ENCODE measurements at places on chromosomes 3 and 15.

DNA sequence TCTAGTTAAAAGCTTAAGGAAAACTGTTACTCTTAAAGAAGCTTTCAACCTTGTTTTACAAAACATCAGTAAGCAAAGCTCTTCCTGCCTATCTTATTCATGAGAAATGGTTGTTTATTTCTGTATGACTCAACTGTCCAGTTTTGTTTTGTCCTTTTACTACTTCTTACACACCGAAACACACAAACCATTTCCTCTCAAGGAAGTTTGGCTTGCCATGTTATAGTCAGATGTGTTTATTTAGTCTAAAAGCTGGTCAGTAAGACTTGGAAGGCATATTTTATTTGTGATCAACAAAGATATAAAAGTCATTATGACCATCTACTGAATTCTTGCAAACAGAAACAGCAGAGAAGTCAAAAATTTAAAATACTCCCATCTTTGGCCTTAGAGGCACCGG lies 53.2 kb upstream of the RBSN start:
- no peak for DNase-seq

DNA sequence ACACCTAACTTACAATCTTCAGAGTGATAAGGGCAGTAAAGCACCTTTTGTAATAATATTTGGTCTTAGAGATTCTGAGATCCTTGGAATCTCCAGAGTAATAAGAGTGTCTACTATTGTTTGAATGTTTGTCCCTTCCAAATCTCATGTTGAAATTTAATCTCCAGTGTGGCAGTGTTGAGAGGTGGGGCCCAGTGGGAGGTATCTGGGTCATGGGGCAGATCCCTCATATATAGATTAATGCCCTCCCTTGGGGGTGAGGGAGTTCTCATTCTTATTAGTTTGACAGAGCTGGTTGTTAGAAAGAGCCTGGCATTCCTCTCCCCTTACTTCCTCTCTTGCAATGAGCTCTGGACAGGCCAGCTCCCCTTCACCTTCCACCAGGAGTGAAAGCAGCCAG lies 16.0 kb downstream of the DZIP1L start:
- DNase-seq, result no peak

GRCh38 chr15:69861331-69862171 lies 236.2 kb downstream of the TLE3 start:
- DNase-seq, result peak; percentile 33

DNA sequence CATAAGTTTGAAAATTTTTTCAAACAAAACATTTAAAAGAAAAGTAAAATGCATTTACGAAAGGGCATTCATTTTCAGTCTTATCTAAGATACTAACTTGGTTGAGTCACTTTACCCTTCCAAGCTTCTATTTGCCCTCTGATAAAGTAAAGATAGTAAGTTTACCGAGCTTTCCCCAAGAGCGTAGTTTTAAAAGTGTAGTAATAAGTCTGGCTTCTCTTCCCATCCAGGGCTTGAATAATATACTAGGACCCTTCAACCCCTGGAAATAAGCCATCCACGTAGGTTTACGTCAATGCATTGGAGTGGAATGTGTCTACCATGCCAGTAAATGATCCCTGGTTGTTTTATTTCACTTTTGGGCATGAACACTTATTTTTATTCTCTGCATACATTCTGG lies 608.3 kb downstream of the NTRK3 start:
- no peak for DNase-seq

DNA sequence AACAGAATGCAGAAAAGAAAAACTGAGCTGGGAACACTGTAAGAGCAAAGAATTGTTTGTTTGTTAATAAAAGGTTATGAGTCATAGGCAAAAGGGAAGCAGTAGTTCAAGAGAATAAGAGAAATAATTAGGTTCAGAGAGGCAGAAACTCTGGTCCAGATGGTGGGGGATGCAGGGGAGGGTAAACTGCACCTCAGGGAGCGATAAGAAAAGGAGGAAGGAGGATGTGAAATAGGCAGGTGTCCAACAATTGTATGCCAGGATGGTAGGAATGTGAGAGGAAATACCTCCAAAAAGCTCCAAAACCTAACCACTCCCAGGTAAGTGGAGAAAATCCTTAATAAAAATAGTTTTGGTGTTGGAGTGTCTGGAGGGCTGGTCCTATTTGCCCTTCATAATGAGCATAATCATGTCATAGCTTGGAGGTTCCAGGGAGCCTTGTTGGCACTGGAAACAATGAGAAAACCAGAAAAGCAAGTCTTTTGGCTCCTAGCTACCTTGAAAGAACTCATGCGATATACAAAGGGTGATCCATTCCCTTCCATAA lies 405.4 kb upstream of the TBL1XR1 start:
- DNase-seq, result no peak

- DNase-seq, result peak; percentile 98
Measured at GRCh38 chr3:23685541-23686258, 120.1 kb upstream of the UBE2E1 start.

DNA sequence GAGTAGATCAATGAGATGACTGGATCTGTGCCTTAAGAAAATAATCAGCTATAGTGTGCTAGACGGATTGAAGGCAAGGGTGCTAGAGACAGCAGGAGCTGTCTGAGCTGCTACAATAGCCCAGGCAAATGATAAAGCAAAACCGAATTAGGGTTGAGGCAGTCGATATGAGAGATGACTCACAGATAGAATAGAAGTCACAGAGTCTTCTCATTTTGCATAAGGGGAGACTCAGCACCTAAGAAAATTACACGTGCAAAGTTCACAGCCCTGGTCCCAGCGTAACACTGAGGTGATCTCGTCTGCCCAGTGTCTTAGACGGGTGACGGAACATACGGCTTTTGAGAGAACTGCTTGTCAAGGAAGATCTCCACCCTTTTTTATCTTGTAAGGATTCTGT lies 11.6 kb downstream of the LPP start:
- no peak for DNase-seq

GRCh38 chr3:30516238-30516637 lies 90.2 kb upstream of the TGFBR2 start:
- DNase-seq, result no peak

DNA sequence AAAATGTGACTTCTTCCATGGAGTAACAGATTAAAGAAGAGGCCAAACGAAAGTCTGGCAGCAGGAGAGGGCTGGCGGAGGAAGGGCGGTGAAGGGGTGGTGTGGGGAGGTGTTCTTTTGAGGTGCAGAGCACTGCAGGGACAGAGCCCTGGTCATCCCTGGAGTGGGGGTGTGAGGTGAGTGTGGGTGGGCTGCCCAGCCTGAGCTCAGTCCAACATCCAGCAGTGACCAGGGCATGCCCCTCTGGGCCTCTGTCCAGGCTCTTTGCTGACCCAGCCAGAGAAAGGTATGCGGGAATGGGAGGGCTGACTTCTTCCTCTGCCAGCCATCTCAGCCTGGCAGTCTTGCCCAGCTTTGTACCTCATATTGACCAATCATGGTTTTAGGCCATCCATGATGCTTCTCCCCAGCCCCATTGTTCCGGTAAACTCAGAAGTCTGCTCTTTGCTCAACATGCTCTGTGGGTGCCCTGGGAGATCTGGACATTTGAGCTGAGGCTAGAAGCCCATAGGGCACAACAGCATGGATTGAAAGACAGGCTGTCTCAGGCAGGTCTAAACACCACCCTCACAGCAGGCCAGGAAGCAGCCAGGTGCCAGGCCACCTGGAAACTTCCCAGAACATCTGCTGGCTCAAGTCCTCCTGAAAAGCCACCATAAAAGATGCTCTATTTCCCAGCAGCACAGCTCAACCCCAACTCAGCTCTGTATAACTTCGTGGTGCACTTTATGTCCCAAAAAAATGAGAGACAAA lies 25.9 kb upstream of the CXCR6 start:
- DNase-seq, result no peak

DNA sequence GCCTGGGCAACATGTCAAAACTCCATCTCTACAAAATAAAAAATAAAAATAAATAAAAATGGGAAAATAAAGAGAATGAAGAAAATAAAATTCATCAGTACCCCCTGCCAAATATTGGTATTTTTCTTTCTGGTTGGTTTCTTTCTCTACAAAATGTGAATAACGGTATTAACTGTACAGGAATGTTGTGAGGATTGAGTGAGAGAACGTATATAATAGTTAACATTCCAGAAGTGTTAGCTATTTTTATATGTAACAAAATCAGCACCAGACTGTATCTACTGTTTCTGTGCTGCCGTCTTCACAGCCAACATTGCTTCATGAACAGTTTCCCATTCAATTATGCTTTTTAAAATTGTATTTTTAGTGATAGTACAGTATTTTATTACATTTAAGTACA lies 25.5 kb upstream of the RNU6-1 start:
- no peak for DNase-seq

GRCh38 chr3:95813244-95813643 lies 1001.1 kb upstream of the EPHA6 start:
- DNase-seq, result no peak

DNA sequence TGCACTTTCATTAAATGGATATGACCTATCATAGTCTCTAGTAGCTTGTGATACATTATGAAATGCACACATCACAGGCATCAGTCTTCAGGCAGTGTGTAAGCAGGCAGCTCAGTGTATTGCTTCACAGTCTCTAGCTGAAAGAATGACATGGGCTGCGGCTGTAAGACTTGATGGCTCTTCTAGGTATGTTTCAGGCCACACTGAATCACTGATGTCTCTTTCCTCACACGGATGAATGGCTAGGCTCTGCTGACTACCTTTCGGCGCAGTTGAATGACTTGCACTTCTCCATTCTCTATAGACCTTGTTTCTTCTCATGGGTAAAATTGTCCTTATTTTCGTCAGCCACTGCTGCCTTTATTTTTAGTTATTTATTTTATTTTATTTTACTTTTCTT lies 15.4 kb downstream of the APH1B start:
- no peak for DNase-seq

- peak; percentile 20 for DNase-seq
Measured at GRCh38 chr15:74573987-74574386, 33.0 kb downstream of the ARID3B start.

DNA sequence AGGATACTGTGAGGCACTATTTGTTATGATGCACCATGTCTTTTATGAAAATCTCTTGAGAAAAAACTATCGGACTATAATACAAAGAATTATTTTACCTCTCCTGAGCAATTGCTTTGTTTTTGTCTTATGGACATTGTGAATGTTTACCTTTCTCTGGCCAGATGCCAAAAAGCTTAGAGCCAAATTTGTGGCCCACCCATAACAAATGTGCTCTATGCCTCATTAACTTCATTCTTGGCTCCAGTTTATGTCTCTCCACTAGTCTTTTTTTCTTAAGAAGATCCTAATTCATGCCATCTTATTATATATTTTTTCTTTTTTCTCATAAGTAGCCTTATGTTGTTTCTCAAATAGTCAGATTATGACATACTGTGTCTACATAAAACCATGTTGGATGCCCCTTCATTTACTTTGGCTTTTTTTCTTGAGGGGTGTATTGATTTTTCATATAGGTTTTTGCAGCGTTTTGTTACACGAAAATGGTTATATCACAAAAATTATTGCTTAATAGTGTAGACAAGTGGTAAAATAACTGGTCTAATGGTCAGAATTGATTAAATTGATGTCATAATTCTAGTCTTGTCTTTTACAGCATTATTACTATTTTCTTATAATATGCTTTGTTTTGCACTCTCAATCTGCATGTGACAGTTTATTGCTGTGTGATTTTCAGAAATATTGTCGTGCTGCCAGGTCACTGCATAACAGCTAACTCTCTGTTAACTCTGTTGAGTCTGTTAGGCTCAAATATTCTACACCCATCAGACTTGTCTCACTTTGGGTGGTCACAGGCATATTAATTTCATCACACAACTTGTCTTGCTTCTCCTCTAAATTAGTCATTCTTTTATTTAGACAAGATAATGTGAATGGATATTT lies 18.2 kb downstream of the SENP8 start:
- peak; percentile 6 for DNase-seq

- no peak for DNase-seq
Measured at GRCh38 chr3:117836296-117836695, 1126.7 kb downstream of the TUSC7 start.

DNA sequence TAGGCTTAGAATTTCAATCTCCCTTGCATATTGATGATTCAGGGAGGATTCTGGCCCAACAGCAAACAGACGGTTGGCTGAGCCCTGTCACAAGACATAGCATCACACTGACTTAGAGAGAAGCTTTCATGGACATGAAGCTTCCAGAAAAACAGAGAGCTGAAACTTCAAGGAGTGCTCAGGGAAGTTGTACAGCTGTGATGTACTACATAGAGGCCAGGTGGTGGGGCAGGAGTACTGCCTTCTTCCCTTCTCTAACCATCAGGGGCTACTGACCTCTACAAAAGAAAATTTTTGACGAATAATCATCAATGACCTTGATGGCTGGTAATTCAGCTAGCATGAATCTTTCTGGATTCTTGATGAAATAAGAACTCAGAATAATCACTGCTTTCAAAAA lies 378.5 kb downstream of the ERC2 start:
- DNase-seq, result no peak

DNA sequence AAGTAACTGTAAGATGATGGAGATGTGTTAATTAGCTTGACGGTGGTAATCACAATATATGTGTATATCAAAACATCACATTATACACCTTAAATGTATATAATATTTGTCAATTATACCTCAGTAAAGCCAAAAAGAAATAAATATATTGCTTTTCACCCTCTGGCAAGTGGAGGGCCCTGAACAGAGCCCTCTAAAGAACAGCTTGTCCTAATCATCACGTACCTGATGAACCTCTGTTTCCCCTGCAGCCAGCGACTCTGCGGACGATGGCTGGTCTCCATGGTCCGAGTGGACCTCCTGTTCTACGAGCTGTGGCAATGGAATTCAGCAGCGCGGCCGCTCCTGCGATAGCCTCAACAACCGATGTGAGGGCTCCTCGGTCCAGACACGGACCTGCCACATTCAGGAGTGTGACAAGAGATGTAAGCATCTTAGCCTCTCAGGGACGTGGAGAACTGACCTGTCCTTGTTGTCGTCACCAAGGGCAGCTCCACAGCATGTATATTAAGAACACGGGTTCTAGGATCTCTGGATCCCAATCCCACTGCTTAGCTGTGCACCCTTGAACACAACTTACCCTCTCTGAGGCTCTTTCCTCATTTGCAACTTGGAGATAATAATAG lies 6.3 kb downstream of the THBS1 start:
- peak; percentile 41 for DNase-seq

DNA sequence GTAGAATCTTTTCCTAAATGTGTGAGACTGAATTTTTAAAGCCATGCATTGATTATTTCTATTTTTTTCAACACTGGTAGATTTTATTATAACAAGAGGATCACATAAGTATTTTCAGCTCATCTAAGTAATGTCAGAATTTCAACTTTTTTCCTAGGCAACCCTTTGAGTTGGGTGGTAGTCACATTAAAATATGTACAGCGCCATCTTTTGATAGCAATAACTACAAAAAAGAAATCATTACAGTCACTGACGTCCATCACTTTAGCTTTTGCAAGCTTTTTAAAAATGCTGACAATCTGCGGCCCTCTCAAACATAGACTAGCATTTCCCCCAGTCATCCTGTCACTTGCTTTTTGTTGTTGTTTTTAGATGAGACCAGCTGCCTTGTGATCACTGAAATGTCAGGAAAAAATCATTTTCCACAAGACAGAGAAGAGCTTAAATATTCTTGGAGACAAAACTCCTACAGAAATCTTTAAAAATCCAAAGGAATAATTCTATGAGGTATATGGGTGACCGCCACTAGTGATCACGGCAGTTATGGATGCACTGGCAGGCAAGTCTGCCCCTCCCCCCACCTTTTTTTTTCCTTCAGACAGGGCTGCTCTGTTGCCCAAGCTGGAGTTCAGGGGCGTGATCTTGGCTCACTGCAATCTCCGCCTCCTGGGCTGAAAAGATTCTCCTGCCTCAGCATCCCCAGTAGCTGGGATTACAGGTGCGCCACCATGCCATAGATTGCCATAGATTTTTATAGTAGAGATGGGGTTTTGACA lies 384.0 kb upstream of the KCNMB2 start:
- DNase-seq, result no peak

GRCh38 chr15:85419161-85419560 lies 38.8 kb downstream of the AKAP13 start:
- no peak for DNase-seq

GRCh38 chr15:78934655-78935023 lies 10.2 kb downstream of the CTSH start:
- no peak for DNase-seq
